CD4-positive, alpha-beta T cell treated with Interleukin-10 for 1 hour (primary cell): ENCODE measurements at places on chromosomes 16 and 17.
A peak's percentile ranks its signal among the peaks of the same experiment; 100 is the strongest.

DNA sequence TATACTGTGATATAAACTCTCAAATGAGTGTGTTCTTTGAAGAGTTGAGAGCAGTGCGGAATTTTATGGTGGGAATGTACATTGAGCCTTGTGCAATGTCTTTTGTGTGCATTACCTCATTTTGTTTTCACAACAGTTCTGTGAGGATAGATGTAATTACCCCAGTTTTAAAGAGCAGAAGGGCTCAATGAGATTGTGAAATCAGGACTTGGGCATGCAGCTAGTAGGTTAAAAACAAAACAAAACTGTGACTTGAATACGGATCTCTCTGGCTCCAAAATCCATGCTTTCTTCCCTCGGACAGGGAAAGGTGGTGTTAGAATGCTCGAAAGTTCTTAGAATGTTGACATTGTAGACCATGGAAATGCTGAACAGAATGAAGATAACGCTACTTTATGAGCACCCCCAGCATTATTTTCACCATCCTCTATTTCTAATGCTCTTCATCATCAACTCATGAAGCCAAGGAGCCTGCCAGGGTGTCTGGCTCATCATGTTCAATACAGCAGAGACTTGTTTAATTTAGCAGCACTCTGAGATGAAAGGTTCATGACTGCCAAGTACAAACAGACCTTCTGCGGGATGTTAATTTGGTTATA, 17.1 kb downstream of the MRTFB start:
- DNase-seq, result no peak

DNA sequence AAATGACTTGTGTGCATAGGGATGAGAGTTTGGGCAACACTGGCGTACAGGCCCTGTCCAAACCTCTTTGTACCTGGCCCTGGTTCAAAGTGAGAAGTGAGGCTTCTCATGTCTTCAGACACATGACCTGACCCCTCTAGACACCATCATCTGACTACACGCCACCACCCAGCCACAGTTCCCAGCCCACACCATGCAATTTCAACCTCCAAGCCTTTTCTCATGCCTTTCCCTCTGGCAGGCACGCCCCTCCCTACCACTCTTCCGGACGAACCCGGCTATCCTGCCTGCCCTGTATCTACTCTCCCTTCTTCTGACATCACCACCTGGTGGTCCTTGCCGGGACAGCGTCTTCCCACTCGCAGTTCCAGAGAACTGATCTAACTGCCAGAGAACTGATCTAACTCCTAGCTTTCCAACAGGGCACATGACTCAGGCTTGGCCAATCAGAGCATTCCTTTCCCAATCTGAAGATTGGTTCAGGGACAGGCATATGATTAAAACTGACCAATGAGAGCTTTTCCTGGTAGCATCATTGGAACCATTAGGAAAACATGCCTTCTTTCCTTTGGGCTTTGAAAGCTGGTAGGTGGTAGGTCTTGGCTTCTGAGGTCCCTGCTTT, 27.1 kb upstream of the IL21R start:
- peak; percentile 49 for DNase-seq

DNA sequence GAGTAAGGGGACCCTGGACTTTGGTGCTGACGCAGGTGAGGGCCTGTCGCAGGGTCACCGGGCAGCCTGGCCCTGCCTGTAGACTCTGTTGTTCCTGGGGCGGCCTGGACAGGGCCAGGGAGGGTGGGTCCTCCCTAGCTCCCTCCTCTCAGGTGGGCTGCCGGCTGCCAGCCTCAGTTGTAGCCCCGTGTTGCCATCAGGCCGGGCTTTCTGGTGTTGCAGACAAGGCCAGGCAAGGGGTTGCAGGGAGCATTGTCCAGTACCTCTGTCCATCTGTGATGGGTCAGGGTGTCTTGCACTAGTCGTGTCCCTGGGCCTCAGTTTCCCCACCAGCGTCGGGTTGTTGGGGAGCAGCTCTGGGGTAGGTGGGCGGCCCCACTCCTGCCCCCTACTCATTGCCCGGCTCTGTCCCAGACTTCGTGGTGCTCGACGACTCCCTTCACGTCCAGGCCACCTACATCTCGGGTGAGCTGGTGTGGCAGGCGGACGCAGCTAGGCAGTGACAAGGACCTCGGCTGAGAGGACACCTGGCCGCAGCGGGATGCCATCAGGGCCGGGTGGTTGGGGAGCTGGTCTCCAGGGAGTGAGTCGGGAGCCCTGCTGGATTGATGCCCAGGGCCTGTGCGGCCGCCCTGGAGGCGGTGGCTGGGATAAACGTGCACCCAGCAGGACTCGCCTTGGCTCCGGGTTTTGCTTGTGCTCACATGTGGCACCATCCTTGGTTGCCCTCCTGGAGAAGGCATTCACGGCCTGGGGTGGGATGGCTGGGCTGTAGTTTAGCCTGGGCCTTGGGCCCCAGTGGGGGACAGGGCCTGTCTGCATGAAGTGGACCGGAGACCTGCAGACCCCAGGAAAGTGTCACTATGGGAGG, 1.9 kb downstream of the CEMP1 start:
- no peak for DNase-seq

DNA sequence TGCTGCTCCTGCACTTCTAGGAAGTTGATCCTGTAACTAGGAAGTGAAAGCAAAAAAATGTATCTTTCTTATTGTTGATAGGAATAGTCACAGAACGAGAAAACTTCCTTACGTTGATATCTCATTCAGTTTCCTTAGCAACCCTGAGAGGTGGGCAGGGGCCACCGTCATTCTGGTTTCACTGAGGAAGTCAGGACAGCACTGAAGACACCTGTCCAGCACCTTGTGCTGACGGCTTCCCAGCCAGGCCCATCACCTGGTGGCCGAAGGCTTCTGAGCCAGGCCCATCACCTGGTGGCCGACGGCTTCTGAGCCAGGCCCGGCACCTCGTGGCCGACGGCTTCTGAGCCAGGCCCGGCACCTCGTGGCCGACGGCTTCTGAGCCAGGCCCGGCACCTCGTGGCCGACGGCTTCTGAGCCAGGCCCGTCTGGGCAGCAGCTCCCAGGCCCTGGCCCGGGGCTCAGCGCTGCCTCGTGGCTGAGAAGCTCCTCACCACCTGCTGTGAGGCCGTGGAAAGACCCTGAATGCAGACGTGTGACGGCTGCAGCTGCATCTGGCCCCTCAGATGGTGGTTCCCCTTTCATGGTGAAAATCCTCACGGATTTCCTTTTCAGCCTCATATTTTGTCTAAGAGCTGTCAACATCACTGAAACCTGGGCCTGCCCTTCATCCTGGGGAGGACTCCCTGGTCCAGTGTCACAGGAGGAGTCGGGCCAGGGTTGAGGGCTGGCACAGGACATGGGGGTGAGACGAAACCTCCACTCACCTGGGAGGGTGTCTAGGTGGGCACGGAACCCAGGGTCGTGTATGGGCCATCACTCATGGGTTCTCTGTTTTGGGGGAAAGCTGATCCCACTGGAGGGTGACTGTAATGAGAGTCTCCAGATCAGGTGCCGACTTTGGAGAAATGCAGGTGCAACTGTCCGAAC, 33.0 kb upstream of the ZNF750 start:
- no peak for DNase-seq

DNA sequence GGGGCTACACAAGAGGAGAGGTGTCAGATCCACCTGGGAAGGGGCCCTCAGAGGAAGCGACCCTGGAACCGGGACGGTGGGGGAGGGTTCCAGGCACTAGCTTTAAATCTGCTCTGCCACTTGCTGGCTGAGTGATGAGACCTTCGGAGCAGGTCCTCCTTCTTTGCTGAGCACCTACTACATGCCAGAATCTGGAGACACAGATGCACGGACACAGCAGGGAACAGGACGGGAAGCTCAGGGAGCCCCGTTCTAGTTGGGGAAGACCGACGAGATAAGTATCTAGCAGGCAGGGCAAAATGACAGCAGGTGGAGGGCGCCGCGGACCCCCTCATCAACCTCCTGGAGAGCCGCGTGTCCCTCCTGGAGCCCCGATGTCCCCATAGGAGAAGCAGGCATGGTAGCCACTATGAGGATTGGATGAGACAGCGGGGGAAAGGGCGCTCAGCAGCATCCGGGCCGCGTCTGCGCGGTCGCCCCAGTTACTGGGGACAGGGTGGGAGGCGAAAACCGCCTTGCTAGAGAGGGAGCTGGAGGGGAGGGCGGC, 27.2 kb downstream of the SBK1 start:
- no peak for DNase-seq

GRCh38 chr16:180101-180675, at the start of gene HBQ1:
HBQ1 (plus strand) TSS chr16:180459; CDS start chr16:180487, 28 bp downstream.
- DNase-seq, result peak; percentile 40

DNA sequence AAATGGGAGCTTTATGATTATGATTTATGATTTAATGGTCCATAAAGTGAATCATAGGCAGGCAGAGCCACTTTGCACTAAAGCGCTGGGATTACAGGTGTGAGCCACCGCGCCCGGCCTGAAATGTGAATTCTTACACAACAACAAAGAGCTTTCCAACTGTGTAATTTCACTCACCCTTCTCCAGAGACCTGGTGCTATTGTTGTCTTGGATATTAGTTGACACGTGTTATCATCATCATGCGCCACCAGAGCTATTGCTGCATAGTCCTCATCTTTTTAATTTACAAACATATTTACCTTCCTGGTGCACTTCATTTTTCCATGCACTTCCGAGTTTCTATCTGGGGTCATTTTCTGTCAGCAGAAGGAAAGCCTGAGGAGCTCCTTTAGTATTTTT, 4.8 kb upstream of the UTS2R start:
- DNase-seq, result no peak

DNA sequence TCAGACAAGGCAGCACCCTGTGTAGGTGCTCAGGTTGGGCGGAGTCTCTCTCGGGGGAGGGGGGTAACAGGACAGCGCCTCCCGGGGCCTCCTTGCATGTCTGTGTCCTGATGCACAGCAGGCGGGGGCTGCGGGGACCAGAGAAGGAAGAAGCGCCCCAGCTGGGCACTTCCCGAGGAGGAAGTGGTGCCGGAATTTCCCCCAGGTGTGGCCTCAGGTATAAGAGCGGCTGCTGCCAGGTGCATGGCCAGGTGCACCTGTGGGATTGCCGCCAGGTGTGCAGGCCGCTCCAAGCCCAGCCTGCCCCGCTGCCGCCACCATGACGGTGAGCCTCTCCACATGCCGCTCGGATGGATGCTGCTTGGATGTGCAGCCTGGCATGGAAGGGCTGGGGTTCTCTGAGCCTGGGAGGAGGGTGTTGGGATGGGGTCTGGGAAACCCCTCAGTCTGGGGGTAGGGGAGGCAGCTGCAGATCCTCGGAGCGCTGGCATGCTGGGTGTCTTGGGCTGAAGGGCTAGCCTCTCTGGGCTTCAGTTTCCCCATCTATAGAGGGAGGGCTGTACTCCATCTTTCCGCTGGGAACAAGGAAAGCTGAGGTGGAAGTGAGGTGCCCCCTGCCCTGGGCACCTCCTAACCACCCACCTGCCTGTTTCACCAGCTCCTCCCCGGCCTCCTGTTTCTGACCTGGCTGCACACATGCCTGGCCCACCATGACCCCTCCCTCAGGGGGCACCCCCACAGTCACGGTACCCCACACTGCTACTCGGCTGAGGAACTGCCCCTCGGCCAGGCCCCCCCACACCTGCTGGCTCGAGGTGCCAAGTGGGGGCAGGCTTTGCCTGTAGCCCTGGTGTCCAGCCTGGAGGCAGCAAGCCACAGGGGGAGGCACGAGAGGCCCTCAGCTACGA, at the start of gene IL17C:
Gene IL17C, plus strand, starts transcription at position 250 of the 908 bp plus-strand sequence. Its CDS starts 70 bp downstream, at position 320.
- DNase-seq, result peak; percentile 43

- DNase-seq, result no peak
Observed at GRCh38 chr17:21295036-21295952, 10.8 kb downstream of the MAP2K3 start.

DNA sequence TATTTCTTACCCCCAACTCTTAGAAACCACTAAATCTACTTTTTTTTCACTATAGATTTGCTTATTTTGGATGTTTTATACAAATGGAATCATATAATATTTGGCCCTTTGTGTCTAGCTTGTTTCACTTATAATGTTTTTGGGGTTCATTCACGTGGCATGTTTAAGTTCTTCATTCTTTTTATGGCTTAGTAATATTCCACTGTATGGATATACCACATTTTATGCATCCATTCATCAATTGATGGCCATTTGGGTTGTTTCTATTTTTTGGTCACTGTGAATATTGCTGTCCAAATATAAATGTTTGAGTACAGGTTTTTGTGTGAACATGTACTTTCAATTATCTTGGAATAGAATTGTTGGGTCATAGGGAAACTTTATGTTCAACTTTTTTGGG, 9.2 kb upstream of the NOS2 start:
- DNase-seq, result no peak

DNA sequence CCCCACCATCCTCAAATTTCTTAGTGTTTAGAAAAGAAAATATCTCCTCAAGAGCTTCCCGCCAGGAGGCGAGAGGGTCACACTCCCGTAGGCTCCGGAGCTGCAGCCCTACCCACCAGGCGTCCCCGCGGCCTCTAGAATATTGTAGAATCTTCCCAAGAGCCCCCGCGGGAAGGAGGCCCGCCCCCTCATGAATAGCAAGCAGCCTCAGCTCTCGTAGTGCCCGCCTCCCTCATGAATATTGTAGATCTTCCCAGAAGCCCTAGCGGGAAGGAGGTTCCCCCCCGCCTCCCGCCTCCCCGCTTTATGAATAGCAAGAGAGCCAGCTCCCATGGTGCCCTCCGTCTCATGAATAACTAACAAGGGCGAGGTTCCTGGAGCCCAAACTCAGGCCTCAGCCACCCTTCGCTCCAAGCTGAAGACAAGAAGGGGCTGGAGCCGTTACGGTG, at the start of gene FBXO47:
Gene FBXO47, minus strand, starts transcription at position 114 of the 449 bp plus-strand sequence. CDS start 4,378 bp downstream, outside the sequence.
- DNase-seq, result peak; percentile 86

- no peak for DNase-seq
Observed at GRCh38 chr16:1325673-1326371, 7.6 kb upstream of the BAIAP3 start.

DNA sequence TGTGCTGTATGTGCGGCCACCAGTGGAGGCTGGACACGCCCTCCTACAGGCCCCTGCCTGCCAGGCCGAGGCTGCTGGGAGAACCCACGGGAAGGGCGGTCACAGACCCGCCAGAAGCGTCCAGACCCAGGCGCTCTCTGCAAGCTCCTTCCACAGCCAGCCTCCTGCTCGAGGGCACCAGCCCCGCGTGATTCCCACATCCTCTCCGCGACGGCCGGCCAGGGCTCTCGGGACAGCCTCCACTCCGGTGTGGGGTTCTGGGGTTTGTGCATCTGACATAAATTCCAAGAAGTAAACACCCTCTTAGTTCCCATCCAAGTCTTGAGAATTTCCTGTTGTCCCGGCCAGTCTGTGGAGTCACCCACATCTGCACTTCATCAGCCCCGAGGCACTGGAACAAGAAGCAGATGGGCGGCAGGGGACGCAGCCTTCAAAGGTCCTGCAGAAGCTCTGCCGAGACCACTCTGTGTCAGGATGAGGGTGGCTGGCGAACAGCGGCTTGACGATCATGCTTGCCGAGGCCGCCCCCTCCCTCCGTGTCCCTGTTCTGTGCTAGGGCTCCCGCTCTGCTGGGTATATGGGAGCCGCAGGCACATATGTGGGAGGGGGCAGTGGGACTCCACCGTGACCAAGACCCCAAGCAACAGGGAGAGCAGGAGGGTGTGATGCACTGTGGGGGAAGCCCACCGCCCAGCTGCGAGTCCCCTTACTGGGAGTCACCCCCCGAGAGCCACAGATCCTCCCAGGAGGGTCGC, 2.4 kb upstream of the TMEM204 start:
- DNase-seq, result no peak

GRCh38 chr16:27256861-27257260, 11.7 kb downstream of the NSMCE1 start:
- no peak for DNase-seq

- DNase-seq, result no peak
Observed at GRCh38 chr16:7313170-7313569, 19.5 kb upstream of the RBFOX1 start.

- DNase-seq, result no peak
Observed at GRCh38 chr17:28818819-28819221, 23.8 kb downstream of the FAM222B start.

GRCh38 chr17:82444284-82444893, 6.2 kb downstream of the CYBC1 start:
- DNase-seq, result no peak

- DNase-seq, result no peak
Observed at GRCh38 chr16:25832291-25832690, 140.5 kb downstream of the HS3ST4 start.
